ENCODE measurements at places on chromosomes 13 and 19.

DNA sequence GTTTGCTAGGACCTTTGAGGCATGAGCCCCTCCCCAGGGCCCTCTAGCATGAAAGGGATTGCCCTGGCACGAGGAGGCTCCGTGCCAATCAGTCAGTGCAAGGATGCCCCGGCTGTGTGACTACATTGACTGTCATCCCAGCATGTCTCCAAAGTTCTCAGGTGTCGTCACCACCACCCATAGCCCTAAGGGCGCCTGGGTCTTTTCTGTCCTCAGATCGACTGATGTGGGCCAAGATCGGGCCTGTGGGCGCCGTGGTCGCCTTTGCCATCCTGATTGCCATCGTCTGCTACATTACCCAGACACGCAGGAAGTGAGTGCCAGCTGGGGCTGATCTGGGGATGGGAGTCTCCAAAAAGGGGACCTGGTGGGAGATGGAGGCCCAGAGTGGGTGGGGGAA, 18.4 kb downstream of the MAG start:
- no peak for DNase-seq

- no peak for DNase-seq
These were observed 24.9 kb downstream of the EPS15L1 start for GRCh38 chr19:16446724-16447368.

GRCh38 chr19:15250640-15250993, 18.4 kb upstream of the EPHX3 start:
- no peak for DNase-seq

GRCh38 chr19:42251572-42252358, 3.2 kb downstream of the ERF start:
- DNase-seq: no peak

- no peak for DNase-seq
These were observed 321.3 kb downstream of the FOXO1 start for GRCh38 chr13:40345149-40345514.

All from stimulated activated CD4-positive, alpha-beta T cell treated with anti-CD3 and anti-CD28 coated beads, Interleukin-2, amount 100 ng/mL, for 4 hours (primary cell).